ENCODE measurements at places on chromosomes 7 and 10.

- no peak for DNase-seq
Measured at GRCh38 chr7:124550036-124550435, 215.6 kb downstream of the GPR37 start.

GRCh38 chr10:74207691-74208480 is 56.9 kb downstream of the ADK start:
- peak; percentile 50 for DNase-seq

DNA sequence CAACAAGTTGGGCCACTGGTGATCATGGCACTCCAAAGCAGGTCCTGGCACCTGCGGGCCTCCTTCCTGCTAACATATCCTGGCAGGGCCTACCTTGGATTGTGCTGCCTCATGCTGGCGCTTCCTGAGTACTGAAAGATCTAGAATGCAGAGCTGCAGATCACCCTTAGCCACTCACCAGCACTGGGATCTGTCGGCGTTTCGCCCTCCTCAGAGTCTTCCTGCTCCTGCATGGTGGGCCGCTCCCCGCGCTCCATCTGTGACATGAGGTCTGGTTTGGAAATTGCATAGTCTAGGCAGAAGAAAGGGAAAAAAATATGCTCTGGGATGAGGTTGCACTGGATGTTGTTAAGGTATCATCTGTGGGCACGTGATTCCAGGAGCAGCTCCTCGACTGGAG is 10.0 kb downstream of the ZNF777 start:
- no peak for DNase-seq

DNA sequence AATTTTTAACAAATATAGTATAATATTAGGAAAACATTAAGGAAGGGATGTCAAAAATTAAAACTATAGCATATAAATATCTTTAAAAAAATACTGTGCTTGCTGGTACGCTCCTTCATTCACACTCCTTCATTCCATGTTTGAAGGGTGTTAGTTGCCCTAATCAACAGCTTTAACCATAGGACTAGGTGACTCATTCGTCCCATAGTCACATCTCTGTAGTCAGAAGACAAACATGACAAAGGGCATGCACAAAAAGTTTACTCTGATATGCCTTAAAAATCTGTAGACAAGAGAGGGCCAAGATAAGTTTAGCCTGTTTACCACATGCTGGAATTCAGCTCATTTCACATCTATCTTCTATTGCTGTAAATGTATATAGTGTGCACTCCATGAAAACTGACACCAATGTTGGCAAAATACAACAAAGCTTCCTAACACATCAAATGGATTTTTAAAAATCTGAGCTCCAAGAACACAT is 646 bp downstream of the FAM13C start:
- DNase-seq, result no peak

GRCh38 chr7:142739923-142740492 is 9.3 kb upstream of the PRSS1 start:
- DNase-seq, result no peak
